ENCODE measurements at places on chromosomes 4 and X.

GRCh38 chrX:37701588-37701987, 16.0 kb downstream of the XK start:
- no peak for DNase-seq

DNA sequence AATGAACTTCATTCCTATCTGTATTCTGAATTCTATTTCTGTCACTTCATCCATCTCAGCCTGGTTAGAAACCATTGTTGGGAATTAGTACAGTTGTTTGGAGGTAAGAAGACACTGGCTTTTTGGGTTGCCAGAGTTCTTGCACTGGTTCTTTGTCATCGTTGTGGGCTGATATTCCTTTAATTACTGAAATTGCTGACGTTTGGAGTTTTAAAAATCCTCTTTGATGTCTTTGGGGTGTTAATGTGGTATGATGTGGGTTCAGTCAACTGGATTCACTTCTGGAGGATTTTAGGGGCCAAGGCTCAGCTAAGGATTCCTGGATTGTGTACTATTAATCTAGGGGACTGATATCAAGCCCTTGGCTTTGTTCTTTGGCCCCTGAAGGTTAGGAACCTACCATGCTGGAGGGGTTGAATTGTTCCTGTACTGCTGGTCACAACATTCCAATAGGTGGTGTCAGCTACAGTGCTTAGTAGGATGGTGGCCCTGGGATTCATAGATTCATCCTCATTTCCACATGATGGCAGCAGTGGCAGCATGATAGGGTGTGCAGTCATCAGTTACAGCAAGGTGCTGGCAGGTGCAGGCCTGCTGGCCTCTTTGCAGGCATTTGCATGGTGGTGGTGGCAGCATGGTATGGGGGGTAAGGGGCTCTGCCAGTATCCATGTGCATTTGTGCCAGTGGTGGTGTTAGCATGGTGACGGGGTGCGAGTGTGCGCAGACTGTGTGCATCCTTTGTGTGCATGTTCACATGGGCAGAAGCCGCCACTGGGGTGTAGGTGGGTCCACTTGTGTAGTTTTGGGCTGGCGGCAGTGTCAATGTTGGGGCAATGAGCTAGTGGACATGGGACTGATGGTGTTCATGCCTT, 301.3 kb downstream of the TEX13C start:
- no peak for DNase-seq

- DNase-seq, result no peak
These were observed 1.7 kb downstream of the FAM120C start for GRCh38 chrX:54181202-54181953.

- no peak for DNase-seq
These were observed 1239.4 kb downstream of the TECRL start for GRCh38 chr4:63169836-63170235.

DNA sequence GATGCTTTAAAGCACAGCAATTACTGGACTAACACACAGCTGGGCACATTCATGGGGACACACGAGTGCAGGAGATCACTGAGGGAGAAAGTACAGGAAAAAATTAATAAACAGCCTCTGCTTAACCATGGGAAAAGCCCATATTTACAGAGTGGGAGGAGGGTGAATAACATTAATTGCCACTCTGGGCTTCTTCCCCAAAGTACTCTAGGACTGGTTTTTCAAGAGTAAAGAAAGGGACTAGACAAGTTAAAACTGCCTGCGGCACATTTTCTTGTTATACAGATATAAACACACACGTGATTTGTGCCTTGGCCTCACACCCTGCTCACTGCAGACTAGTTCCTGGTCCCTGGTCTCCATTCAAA, 179.7 kb upstream of the TET2 start:
- DNase-seq, result no peak

GRCh38 chr4:7275067-7275466, 82.7 kb downstream of the SORCS2 start:
- DNase-seq, result no peak

DNA sequence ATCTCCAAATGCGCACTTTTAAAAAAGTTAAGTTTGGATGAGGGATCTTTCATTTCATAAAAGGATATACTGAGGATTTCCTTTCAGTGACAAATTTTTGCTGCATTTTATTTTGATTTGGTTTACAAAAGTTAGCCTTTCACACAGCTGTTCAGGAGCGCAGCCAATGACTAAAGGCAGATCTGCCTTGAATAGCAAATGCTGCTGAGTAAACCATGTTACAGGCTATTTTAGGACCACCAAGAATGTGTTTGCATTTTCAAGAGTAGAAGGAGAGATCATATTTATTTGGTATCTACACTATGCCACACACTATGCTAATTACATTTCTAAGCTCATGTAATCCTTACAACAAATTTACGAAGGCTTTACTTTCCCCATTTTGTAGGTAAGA, 92.1 kb downstream of the MAMLD1 start:
- DNase-seq, result no peak

- DNase-seq, result no peak
These were observed 115.6 kb upstream of the NKX1-1 start for GRCh38 chr4:1521821-1522361.

DNA sequence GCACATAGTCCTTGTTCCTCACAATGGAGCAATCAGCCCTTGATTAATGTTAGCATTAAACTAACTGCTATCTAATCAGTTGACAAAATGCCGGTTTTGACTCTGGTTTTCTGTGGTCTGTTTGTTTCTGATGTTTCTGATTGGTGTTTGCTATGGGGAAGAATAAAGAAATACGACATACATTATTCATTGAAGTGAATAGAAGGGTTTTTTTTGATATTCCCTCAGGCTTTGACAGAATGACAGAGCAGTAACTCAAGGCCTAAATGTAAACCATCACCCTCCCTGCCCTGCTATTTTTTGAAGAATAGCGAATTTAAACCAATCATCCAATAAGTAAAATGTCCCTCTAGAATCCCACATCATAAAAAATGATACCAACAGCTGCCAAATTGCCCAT, 65.5 kb upstream of the HS3ST1 start:
- DNase-seq, result no peak

DNA sequence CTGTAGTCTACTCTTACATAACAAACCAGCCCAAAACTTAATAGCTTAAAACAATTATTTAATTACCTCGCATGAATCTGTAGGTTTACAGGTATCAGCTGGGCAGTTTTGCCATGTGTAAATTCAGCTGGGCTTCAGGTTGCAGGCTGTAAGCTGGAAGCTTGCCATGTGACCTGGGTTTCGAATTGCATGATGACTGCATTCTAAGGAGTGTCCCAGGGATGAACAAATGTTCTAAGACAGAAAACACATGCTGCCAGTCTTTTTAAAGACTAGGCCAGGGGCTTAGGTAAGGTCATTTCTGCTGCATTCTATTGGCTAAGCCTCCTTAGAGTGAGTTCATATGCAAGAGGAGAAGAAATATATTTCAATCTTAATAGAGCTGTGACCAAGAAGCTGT, 44.8 kb downstream of the GRIA2 start:
- no peak for DNase-seq

- DNase-seq, result no peak
These were observed 76.9 kb downstream of the CAMK2D start for GRCh38 chr4:113684534-113685091.

DNA sequence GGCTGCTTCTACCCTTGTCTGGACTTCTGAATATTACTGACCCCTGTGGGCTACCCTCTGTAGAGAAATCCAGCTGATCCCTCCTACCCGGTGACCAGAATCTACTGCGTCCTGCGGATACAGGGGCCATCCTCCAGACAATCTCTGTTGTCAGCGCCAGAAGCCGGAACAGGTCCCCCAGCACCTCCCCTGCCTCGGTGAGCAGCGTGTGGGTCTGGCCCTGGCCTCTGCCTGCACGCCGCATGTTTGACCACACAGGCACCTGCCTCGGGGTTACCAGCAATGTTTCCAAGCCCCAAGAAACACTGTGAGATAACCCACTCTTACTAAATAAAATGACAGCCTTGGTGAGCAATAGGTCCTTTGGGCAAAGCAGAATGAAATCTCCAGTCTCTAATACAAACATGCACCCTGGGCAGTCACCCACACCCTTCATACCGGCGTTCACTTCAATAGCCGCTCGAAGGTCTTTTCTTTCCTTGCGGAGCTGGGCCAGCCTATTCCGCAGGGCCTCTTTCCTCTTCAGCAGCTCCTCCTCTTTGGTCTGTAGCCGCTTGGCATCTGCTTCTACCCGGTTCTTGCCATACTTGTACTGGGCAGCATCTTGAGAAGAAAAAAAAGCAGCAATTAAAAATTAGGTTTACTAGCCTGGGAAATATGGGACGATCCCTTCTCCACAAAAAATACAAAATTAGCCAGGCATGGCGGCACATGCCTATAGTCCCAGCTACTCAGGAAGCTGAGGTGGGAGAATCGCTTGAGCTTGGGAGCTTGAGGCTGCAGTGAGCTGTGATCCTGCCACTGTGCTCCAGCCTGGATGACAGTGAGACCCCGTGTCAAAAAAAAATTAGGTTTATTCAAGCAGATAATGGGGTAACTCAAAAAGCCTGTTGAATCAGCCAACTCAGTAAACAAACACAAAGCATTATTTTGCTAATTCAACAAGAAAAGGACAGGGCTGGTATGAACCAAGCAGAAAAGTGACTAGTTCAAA, 165.1 kb downstream of the AFAP1 start:
- no peak for DNase-seq

- DNase-seq, result no peak
These were observed 36.0 kb downstream of the SORBS2 start for GRCh38 chr4:185775792-185776555.

- DNase-seq, result no peak
These were observed 34.4 kb downstream of the CC2D2A start for GRCh38 chr4:15504041-15504440.

- DNase-seq, result peak; percentile 51
These were observed 450 bp downstream of the ACSL1 start for GRCh38 chr4:184825141-184825895.

GRCh38 chrX:21176921-21177571, 197.2 kb upstream of the CNKSR2 start:
- DNase-seq, result no peak

DNA sequence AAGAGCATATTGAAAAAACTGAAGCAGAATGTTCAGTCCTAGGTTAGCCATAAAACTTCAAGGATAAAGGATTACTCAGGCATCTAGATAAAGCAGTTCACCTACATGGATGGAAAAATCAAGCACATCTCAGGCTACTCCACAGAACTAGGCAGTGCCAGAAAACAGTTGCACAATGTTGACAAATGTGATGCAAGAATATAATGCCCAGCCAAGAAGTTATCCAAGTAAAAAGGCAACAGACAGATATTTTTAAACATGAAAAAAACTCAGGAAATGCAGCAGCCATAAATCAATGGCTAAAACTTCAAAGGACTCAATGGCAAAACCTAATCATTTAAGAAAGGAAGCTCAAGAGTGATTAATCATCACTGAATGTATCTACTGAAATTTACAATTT, 456.0 kb upstream of the FAM241A start:
- no peak for DNase-seq

GRCh38 chr4:56958111-56958517, 19.3 kb downstream of the NOA1 start:
- DNase-seq, result no peak

DNA sequence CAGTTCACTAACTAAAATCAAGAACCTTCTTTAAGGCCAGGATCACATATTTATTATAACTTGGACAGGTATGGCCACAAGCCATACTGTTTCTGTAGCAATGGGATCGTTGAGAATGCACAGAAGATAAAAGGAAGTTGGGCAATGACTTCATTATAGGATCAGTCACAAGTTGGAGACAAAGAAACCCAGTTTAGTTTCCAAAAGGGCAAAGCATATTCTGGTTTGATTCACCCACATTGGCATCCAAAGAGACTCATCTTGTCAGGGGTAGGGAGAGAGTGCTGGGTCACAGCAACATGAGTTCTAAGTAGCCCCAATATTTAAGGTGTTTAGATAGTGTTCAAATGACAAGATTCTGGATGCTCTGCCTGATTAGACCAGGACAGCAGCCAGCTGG, 317.1 kb upstream of the GALNT7 start:
- DNase-seq, result no peak

GRCh38 chr4:168208957-168209614, 109.5 kb downstream of the DDX60 start:
- no peak for DNase-seq

DNA sequence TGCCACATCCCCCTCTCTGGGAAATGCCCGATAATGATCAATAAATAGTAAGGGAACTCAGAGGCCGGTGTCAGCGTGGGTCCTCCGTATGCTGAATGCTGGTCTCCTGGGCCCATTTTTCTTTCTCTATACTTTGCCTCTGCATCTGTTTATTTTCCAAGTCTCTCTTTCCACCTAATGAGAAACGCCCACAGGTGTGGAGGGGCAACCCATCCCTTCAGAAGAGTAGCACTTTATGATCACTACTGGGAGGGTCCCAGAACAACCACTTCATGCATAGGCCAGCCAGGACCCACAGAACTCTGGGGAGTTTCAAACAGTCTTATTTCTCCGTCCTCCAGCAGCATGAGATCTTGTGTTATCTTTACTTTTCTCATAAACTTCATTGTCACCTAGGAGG, 100.1 kb downstream of the CEP44 start:
- DNase-seq, result no peak

GRCh38 chrX:140918398-140919038, 83.9 kb upstream of the SPANXB1 start:
- no peak for DNase-seq

All from stimulated activated naive CD4-positive, alpha-beta T cell (primary cell).